Stimulated activated naive CD8-positive, alpha-beta T cell treated with anti-CD3 and anti-CD28 coated beads, Interleukin-15, amount 100 ng/mL, for 72 hours (primary cell): ENCODE measurements at places on chromosomes 4 and X.

DNA sequence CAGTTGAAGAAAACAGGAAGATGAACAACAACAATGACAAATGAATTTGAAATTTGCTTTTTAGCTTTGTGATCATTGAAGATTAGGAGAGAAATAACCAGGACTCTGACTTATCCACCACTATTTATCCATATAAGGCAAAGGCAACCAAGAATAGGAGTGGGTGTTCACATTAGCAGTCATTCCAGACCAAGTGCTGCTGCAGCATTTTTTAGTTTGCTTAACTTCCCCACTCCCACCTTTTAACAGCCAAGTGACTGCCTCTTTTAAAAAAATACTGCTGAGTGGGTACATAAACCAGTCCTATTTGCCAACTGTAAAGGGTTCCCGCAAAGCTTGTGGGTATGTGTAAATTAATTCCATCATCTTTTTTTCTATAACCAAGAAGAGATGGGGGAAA is 230.9 kb downstream of the IQCM start:
- DNase-seq: no peak

GRCh38 chrX:153981231-153981630 is 8.7 kb downstream of the TMEM187 start:
- no peak for DNase-seq

DNA sequence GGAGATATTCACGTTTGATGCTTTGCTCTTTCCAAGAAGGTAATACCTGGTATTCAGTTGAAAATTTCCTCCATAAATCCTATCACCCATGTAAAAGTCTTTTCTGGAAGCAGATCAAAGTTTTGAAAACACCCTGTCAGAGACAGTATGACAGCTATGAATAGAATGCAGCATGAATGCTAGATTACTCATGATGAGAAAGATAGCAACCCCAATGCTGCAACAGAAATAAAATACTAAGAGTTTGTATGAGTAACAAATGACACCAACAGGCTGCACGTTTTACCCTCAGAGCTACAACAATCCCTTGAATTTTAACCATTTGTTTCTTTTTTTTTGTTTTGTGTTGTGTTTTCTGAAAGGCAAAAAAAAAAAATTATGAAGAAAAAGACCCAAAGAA is 108.6 kb downstream of the ARHGAP6 start:
- DNase-seq: no peak

GRCh38 chr4:67375291-67375690 is 170.0 kb downstream of the CENPC start:
- DNase-seq: no peak

DNA sequence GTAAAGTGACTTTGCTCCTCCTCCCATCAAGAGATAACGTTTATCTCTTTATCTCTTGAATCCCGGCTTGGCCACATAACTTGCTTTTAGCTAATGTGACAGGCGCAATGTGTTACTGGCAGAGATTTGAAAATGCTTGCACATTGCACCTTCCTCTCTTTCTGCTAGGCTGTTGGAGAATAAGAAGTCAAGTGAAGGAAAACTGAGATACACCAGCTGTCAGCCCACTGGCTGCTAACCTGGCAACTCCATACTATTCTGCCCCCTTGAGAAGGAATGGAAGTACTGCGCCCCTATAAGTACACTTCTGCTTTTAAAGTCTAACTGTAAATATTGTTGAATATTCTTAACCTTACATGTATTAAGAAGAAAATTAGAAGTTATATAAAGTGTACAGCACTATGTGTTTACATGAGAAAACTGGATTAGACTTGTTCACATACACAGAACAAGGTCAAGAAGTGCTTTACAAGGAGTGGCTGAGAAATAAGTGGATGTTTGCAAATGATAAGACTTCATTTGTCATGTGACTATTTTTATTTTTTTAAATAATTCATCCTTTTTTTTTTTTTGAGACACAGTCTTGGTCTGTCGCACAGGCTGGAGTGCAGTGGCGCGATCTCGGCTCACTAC is 424.5 kb upstream of the CTSO start:
- no peak for DNase-seq

- no peak for DNase-seq
Observed at GRCh38 chrX:47129899-47130358, 14.6 kb downstream of the NDUFB11 start.

DNA sequence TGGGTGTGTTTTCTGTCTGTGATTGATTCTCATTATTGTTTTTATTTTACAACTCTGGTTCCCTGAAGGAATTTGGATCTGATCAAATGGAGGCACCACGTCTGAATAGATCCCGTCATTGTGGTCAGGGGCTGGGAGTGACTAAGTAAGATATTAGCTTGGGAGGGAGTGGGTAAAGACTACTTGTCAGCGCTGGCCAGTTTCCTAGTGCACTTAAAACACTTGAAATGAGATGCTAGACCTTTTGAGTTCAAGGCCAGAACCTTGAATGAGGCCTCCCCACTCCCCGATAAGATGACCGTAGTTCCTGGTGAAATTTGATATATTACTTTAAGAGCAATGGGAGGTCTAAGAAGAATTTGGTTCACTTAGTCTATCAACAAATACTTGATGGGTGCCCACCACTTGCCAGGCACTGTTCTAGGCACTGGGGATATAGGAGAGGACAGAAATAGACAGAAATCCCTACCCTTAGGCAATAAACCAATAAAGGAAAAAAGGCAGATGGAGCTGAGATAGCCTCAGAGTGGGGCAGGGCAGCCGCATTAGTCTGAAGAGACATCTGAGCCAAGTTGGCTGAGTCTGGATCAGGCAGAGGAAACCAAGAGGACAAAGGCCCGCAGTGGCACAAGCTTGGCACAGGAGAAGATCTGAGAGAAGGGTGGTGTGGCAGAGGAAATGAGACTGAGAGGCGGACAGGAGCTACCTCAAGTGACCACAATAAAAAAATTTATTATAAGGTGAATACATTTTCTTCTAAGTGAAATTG is 11.8 kb downstream of the FAM184B start:
- no peak for DNase-seq

DNA sequence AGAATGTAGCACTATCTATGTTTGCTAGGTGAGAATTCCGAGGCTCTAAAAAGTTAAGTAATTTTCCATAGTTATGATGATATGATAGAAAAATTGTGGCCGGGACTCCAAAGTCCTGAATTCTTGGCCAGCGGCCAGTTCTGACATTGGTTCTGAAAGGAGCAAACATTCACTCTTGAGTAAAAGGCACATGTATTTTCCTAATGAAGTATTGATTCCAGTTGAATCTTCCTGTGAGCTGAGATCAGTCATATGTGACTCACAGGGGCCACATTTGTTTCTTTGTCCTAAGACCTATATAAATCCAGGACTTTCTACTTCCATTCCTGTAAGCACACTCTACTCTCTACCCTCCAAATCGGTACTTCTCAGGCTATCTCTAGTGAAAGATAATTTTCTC is 349.9 kb downstream of the BMPR1B start:
- no peak for DNase-seq

GRCh38 chr4:185559915-185560281 is 24.6 kb upstream of the PDLIM3 start:
- no peak for DNase-seq

DNA sequence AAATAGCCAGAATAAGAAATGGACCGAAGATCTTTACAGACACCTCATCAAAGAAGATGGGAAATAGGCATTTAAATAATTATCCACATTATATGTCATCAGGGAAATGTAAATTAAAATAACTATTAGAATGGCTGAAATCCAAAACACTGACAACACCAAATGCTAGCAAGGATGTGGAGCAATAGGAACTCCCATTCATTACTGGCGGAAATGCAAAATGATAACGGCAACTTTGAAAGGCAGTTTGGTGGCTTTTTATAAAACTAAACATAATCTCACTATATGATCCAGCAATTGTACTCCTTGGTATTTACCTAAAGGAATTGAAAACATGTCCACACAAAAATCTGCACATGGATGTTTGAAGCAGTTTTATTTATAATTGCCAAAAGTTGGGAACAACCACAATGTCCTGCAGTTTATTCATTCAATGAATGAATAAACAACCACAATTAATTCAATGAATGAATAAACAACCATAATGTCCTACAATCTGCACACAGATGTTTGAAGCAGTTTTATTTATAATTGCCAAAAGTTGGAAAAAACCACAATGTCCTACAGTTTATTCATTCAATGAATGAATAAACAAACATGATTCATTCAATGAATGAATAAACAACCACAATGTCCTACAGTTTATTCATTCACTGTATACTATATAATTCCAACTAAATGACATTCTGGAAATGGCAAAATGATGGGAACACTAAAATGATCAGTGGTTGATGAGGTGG is 117.6 kb upstream of the PCDH18 start:
- DNase-seq: no peak

DNA sequence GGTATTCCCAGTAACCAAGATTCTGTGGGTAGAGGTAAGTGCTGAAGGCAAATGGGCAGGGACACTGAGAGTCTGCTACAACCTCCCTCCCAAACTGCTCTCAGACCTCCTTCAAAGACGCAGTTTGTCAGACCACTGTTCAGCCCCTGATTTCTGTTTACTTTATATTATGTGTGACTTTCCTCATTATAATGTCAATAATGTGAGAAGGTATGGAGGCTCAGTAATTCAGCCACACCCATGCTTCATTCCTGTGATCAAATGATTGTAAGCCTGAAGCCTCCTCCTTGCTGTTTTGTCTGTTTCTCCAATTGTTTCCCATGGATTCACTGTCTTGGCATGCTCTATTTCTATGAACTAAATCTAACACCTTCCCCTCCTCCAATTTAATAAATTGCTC is 75.6 kb downstream of the SYTL5 start:
- no peak for DNase-seq

DNA sequence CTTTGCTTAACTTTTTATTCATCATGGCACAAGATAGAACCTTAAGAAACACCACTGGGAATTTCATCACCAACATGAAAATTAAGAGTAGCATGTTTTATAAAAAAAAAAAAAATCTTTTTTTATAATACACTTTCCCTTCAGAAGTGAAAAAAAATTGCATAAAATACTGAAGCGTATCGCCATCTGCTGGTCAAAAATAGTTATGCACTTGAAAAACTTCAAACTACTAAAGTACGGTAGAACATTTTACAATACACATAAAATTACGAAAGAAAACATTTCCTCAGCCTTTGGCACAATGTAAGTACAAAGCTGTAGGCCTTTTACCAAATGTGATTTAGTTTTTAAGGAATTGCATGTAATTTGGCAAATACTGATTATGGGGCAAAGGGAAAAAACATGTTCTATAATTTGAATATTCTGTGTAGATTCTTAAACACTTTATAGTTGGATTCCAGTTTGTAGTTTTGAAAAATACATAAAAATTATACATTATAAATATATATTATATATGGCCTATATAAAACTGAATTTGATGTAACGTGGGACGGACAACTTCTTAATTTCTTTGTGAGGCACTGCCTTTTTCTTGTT is 26.5 kb downstream of the HCCS start:
- no peak for DNase-seq

DNA sequence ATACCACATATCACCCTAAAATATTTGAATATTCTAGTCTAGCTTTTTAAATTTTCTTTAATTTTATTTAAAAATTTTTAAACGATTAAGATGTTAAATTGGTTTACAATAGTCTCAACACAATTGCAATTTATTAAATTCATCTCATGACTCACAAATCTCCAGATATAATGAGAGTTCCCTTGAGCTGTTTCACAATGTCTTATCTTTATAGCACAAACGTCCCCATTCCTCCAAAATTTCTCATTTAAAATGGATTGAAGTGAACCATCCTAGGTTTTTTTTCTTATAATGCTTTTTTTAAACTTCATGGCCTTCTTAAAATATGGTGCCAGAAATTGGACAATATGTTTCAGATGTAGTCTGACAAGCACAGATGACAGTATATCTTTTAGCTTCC is 204.4 kb downstream of the GABRB1 start:
- DNase-seq: no peak

GRCh38 chrX:68186552-68187262 is 246.6 kb downstream of the OPHN1 start:
- no peak for DNase-seq

- no peak for DNase-seq
Observed at GRCh38 chr4:22021106-22021505, 72.5 kb upstream of the KCNIP4 start.

GRCh38 chr4:55071951-55072350 is 53.4 kb downstream of the KDR start:
- DNase-seq: no peak

DNA sequence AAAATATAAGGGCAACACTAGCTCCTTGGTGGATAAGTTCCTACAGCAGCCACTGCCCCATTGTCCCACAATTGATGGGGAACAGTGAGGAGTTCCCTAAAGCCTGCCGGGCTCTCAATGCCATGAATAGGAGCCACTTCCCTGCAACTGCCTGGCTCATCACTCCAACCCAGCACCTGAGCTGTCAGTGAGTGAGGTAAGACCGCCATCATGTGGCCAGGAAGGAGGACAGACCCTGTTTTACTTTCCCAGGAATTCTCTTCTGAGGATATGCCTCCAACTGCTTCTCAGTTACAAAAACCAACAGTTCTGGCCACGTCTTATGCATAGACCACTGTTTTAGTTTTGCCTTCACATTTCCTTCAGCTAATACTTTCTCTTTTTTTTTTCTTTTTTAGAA is 45.5 kb downstream of the SRPX start:
- no peak for DNase-seq

- no peak for DNase-seq
Observed at GRCh38 chr4:130131536-130131935, 1035.6 kb downstream of the C4orf33 start.

GRCh38 chr4:70901607-70901983 is 574 bp upstream of the MOB1B start:
- DNase-seq: no peak

DNA sequence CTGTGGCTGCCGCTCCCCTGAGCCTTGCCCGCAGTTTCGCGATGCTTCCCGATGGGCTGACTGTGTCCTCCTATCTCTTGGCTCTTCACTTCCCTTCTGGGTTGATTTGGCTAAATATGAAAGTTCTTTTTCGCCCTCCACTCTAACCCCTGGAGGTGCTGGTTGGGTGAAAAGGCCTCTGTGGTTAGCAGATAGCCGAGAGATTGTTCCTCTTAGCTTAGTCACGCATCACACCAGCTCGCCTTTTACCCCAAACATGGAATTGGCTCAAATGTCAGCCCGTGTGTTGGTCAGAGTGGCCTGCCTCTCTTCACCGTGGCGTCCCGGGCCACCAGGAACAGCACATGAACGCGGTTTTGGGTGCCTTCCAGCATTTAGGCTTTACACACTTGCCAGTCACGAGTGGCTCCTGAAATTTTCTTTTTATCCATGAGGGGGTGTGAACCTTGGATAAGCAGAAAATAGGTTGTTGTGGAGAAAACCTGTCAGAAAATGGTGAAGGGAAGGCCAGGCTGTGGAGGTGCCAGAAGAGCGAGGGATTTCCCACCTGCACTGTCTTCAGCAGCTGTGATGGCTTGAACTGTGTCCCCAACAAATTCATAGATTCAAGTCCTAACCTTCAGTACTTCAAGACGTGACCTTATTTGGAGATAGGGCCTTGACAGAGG is 8.9 kb downstream of the CLCN4 start:
- DNase-seq: no peak

- DNase-seq: no peak
Observed at GRCh38 chr4:96713271-96713850, 873.5 kb downstream of the PDHA2 start.

- no peak for DNase-seq
Observed at GRCh38 chr4:37645736-37646135, 40.4 kb downstream of the RELL1 start.

GRCh38 chr4:31374256-31374960 is 654.2 kb downstream of the PCDH7 start:
- no peak for DNase-seq
